ENCODE measurements at places on chromosomes 3 and 15. TPM values are rescaled to one million over a fixed set of nuclear protein-coding genes. Genes with fewer than 3 reads are reported as not detected.

The MEIS2 gene
- 31.0 TPM for total RNA-seq

The LYZL4 gene
- not detected for total RNA-seq

DNA sequence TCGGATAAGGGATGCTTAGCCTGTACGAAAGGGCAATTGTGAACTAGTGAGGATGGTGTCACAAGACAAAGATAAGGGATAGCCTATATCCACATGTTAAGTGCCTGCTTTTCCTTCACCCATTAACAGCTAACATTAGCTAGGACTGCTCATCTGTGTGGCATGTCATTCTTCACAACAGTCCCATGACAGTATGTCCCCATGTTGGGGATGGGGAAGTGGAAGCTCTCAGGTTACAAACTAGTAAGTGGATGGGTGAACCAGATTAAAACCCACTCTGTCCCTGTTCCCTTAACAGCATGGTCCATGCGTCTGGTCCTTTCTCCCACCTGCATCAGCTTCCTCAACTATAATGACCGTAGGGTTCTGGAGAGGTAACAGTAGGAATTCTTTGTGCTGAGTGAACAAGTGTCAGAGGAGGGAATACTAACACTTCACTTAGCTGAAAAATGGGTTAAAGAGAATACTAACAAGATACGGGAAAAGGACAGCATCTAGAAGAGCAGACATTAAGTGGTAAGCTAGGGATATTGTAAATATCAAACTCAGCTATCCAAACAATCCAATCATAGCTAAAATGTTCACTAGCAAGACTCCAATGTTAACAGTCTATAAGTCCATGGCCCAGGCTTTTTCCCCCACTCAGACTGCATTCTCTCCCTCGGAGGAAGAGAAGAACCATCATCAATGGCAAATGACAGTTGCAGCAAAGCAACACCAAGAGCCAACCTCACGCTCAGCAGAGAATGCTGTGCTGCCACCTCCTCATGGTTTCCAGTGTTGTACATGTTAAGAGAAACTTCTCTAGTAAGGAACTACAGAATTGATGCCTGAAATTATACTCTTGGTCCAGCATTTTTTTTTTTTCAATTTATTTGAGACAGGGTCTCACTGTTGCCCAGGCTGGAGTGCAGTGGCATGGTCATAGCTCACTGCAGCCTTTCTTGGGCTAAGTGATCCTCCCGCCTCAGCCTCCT lies 5.0 kb downstream of the RPLP1 start:
- H3K4me1 ChIP-seq = peaks cover 9% of the 10 kb centered on the region
- peaks cover 4% of the 10 kb centered on the region for H3K36me3 ChIP-seq
- no peaks in the 10 kb centered on the region for H3K27me3 ChIP-seq
- H3K4me3 ChIP-seq = no peak overlapping the region
- no peak for DNase-seq

DNA sequence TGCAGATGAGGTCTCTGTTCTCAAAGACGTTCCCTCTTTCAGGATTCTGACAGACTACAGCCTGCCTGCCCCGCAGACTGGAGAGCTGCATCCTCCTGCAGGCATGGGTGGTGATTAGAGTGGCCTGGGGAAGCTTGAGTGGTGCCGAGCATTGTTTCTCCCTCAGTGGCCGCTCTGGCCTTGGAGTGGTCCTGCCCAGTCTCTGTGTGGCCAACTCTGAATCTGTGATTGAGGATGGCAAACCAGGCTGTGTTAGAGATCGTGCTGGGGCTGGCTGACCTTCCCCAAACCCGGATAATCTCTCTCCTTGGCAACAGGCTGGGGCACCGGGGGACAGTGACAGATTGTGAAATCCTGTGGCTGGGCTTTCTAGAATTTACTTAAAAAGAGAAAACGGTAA lies 11.0 kb upstream of the ADCY5 start:
- peaks cover 11% of the 10 kb centered on the region for H3K27me3 ChIP-seq
- H3K36me3 ChIP-seq = no peaks in the 10 kb centered on the region
- H3K27ac ChIP-seq = no peak overlapping the region
- DNase-seq = no peak
- H3K4me3 ChIP-seq = no peak overlapping the region
- no peaks in the 10 kb centered on the region for H3K4me1 ChIP-seq

DNA sequence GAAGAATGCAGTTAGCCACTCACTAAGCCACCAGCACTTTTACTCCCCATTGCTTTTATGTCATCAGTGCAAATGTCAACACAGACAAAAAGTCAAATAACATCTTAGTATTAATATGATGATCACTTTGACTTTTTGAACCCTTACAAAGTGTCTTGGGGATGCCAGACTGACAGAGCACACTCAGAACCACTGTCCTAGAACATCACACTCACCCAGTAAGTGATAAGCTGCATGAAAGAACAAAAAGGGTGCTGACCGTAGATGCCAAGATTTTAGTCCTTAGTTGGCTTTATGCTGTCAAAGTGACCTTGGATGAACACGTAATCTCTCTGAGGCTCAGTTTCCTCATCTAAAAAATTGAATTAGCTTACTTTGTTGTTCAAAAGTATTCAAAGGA lies 279.5 kb upstream of the TRIM42 start:
- no peaks in the 10 kb centered on the region for H3K4me1 ChIP-seq
- no peak overlapping the region for H3K4me3 ChIP-seq
- H3K27ac ChIP-seq = no peak overlapping the region
- H3K36me3 ChIP-seq = no peaks in the 10 kb centered on the region

Data from fibroblast of lung (primary cell).